ENCODE measurements at places on chromosomes 1 and 21. TPM values are rescaled to one million over a fixed set of nuclear protein-coding genes. Genes with fewer than 3 reads are reported as not detected.

Gene KCNJ15
- 9.3 TPM for total RNA-seq

Gene TTC24
- total RNA-seq, result not detected

Gene C1orf216
- 20.7 TPM for total RNA-seq

DNA sequence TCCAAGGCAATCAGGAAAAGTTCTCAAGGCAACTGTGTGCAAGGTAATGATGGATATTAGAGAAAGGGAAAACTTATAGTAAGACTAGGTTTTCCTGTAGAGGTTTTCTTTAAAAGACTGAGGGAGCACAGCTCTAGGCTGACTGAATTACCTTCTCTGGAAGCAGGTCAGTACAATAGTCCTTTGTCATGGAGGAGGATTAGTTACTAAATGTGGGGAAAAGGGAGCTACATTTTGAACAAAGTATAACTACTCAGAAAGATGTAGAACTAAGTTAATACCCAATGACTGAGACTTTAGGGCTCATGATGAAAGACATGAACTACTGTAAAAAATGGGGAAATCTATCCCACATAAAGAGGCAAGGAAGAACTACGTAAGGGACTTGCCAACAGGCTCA is 148.6 kb upstream of the HP1BP3 start:
- DNase-seq, result no peak

DNA sequence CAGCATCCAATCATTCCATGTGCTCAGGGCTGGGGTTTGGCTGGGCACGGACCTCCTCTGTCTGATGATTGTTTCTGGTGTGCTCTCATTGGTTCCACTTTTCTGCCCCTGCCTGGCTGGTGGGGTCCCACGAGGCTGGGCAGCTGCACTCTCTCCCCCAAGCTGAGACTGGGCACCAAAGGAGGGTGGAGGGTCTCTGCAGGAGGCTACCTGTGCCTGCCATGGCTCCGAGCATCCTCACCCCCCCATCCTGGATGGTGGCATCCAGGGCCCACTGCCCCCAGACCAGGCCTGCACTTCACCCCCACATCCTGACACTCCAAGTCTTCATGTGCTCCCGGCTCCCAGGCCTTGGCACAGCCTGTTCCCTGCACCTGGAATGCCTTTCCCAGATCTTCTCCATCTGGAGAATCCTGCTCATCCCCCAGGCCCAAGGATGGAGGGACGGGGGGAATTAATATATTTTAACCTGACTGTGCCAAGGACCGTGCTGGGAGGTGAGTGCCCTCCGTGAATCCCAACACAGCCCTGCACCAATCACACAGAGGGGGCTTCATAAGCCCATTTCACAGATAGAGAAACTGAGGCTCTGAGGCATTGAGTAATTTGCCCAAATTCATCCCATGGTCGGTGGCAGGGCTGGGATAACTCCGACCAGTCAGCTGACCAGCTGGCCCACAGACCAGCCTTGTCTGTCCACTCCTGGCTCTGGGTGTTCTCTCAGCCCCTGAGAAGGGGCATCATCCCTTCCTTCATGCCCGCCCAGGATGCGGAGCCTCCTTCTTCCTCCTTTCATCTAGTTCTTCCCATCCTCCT is 403.4 kb downstream of the MATN1 start:
- peak; percentile 33 for DNase-seq

DNA sequence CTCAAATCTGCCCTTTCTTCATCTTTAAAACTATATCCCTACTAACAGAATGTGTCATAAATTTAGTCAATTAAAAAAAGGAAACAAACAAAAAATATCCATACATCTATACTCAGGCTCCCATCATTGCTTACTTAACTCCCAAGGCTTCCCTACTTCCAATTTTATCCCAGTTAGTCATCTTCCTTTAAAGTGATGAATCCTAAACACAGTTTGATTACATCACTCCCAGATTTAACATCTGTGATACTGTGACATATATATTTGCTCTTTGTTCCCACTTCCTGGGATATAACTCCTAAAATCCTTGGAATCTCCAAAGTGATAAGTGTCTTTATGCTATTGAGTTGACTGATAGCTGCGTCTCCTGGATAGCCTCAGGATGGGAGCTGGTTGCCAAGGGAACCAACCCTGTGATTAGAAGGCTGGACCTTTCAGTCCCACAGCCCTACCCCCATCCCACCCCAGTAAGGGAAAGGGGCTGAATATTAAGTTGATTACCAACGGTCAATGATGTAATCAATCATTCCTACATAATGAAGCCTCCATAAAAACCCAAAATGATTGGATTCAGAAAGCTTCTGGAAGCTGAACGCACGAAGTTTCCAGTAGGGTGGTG is 21.6 kb downstream of the GLMN start:
- DNase-seq, result no peak

DNA sequence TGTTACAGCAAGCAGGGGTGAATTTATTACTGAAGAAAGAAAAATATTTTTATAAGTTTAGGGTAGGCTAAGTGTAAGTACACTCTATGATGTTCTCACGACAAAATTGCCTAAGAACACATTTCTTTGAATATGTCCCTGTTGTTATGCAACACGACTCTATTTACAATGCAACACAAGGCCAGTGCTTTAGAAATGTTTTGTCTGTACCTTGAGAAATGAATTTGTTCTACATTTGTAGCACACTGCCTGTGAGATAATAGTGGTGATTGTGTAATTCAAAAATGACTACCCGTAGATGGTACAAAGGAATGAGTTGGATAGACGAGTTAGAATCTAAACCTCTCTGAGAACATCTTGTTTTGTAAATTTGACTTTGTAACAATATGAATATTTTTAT is 63.7 kb upstream of the IGSF5 start:
- no peak for DNase-seq

- no peak for DNase-seq
Measured at GRCh38 chr1:173392895-173393658, 84.1 kb upstream of the PRDX6 start.
